ENCODE measurements at places on chromosomes 7 and 10.

DNA sequence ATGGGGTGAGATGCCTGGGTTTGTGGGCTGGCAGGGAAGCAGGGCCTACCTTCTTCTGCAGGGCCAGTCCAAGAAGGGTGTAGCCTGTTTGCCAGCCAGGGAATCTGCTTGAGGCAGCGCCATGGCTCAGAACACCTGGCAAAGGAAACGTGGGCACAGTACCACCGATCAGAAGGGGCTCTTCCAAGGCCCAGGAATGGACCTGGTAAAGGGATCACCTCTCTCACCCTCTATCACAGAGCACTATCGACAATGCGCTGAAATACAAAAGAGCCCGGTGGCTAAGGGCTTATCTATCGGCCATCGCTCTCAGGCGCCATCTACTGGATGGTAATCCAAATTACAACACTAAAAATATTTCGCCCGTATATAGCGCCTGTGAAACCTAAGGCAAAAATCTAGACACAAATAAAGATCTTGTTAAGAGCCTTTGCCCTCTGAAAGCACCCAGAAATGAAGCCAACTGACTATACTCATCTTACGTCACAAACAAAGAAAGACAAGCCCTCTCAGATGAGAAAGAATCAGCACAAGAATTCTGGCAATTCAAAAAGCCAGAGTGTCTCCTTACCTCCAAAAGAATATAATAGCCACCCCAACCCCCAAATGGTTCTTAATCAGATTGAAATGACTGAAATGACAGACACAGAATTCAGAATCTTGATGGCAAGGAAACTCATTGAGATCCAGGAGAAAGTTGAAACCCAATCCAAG is 217.8 kb upstream of the HPS1 start:
- DNase-seq, result peak; percentile 6

DNA sequence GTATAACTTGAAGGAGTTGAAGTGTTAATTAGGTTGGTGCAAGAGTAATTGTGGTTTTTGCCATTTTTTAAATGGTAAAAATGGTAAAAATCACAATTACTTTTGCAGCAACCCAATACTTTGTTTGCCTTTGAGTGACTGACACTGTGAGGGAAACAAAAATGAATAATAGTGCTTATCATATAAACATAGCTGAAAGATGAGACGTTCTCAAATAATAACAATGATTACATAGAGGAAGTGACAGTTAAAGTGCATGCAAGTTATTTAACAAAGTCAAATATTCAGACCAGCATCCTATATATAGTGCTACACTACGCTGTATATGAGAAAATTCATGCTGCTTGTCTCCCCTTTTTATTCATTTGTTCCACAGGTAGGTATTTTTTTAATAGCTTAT is 4.7 kb upstream of the HBP1 start:
- DNase-seq, result no peak

DNA sequence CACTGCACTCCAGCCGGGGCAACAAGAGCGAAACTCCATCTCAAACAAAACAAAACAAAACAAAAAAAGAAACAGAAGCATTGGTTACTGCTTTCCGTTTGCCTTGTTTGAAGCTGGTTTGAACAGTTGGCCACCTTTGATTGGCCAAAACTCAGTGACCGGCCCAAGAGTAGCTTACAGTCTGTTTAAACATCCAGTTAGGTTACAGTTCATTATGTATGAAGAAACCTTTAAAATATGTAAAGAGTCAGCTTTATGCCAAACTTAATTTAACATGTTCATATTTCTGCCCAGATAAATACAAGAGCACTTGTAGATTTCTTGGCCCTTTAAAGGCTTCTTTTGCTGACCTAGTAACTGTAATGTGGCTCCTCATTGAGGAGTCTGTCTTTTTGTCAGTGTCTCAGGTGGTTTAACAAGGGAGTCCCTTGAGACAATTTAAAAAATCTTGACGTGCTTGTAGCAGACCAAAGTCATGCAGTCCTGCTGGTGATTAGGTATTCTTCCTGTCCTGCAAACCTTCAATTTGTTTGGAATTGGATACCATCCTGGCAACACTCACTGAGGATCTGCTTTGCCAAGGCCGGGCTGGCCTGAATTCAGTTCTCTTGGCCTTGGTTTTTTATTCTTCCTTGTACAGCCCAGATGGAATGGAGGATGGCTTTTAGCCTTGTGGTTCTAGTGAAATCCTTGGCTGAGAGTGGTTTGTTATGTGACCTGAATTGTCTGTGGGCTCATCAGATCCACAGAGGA is 128.9 kb downstream of the PLXDC2 start:
- no peak for DNase-seq

- peak; percentile 56 for DNase-seq
Measured at GRCh38 chr7:2519119-2519930, at the start of gene LFNG. Gene LFNG, plus strand, starts transcription at chr7:2519774. Its CDS starts 88 bp downstream, at chr7:2519862.

DNA sequence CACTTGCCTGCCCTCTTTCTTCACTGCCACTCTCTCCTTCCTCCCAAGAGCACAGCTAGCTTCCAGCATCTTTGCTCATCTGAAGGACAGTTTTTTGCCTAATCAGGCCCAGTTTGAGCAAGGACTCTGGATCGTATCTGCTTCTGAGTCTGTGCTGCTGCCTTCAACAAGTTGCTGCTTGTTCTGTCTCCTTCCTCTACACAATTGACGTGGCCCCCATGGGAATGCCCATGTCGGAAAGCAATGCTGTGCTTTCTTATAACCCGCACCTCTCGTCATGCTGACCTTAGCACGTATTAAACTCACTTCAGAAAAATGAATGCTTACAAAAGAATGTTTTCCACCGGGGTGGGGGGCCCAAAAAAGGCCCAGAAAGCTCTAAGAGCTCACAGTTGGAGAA is 324.7 kb upstream of the C7orf33 start:
- no peak for DNase-seq

DNA sequence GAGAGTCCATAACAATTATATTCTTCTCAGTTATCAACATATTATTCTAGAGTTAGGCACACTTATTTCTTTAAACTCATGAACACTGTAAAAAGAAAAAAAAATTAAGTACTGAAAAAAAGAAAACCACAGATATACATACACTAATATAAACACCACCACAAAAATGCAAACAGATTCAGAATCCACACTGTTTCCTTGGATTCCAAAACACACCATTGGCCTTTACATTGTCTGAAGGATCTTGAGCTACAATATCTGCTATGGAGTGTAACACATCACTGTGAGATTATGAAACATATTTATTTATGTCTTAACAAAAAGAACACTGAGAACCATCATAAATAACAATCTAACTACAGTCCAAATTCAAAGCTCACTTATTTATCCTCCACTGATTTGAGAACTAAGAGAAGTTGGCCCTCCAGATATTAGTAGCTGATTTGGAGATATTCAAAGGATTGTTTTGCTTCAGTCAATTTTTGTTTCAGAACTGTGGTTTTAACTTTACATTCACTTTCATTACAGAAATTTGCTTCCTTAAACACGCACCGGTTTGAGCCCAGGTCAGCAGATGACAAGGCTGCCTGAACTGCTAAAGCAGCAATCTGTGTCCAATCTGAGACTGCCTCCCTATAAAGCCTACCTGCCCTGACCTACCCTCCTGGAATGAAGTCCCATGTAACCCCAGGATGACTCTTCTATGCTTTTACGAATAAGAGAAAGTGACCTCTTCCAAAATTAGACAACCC is 47.0 kb upstream of the CDK1 start:
- no peak for DNase-seq

DNA sequence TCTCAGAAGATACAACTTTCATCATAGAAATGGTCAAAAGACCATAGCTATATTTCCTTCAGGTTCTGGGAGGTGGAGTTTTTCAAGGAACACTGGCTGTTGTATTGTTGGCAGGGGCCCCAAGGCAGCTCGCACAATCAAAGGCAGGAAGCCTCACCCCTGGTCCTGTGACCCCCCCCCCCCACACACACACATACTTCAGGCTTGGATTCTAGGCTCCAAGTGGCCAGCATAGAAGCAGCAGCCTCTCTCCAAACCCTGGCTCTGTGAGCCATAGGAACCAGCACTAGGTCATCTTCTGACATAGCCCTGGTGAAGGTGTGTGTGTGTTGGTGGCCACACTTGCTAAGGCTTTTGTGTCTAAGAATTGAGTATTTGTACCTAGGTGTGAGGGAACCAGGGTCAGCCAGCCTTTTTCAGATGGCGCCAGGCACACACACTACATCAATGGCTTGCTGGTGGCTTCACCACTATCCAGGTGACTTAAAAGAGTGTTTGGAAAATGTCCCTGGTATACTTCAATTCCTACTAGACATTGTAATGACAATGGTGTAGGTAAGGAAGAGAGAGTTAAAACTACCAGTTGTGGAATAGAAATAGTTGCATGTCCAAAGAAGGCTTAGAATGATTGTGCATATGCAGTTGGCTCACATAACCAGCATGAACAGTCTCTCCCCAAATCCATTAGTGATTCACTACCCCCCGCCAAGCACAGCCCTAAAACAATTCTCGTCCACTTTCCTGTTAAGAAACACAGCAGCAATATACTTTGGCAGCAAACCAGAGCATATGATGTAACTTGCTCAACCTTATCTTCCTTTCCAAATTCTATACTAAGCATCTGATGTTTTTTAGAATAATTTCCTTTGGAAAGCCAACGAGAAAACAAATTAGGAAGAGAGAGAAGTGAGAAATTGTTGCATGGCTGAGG is 91.3 kb downstream of the AVL9 start:
- DNase-seq, result no peak
